NCI-H1092 (cell line): ENCODE measurements at places on chromosomes 5 and 9.

- DNase-seq = no peak
These were observed 68.7 kb upstream of the UNC5A start for GRCh38 chr5:176741561-176742211.

GRCh38 chr5:52864884-52865283 lies 77.2 kb downstream of the ITGA1 start:
- no peak for DNase-seq

GRCh38 chr5:111398013-111398412 lies 114.3 kb downstream of the STARD4 start:
- DNase-seq = no peak

GRCh38 chr9:87140142-87140541 lies 192.8 kb upstream of the GAS1 start:
- DNase-seq = no peak

- no peak for DNase-seq
These were observed 678 bp downstream of the GBA2 start for GRCh38 chr9:35748242-35748857.

DNA sequence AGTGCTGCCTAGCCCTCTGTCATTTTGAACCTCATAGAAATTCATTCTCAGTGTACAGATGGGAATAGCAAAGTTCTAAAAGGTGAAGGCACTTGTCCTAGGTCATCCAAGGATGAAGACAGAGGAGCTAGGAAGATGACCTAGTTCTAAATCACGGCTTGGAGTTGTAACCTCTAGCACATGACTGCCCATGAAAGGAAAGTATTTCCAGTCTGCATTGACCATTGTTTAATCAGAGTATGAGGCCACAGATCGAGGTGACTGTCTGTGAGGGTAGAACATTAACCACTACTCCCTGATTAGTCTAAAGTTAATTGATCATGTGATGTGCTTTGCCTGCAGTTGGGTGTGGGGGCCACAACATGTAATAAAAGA lies 674 bp upstream of the TNFSF15 start:
- DNase-seq = no peak

GRCh38 chr9:94853887-94854286 lies 127.4 kb downstream of the AOPEP start:
- no peak for DNase-seq

- DNase-seq = no peak
These were observed 1172.5 kb downstream of the CDH12 start for GRCh38 chr5:21680641-21681040.

- no peak for DNase-seq
These were observed 6.4 kb upstream of the GLIS3 start for GRCh38 chr9:4306066-4306776.

GRCh38 chr5:67381236-67381880 lies 184.8 kb upstream of the CD180 start:
- no peak for DNase-seq

DNA sequence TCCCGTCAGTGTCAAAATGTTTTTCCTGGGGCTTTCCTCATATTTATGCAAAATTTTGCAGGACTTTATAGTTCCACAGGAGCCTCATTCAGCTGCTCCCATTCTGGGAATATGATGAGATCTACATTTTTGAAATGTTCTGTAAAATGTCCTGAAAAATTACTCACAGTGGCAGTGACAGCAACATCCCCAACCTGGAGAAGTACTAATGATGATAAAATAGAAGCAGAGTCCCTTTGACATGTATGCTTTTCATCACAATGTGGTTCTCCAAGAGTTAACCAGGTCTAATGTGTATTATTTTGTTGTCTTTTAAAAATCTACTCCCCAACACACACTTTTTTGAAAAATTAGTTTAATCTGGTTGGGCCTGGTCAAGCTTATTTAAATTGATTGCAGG lies 36.1 kb downstream of the RORB start:
- no peak for DNase-seq
